Stimulated activated CD4-positive, alpha-beta T cell treated with anti-CD3 and anti-CD28 coated beads, Interleukin-15, amount 100 ng/mL, for 24 hours (primary cell): ENCODE measurements at places on chromosomes 16 and 17.
A peak's percentile ranks its signal among the peaks of the same experiment; 100 is the strongest.

DNA sequence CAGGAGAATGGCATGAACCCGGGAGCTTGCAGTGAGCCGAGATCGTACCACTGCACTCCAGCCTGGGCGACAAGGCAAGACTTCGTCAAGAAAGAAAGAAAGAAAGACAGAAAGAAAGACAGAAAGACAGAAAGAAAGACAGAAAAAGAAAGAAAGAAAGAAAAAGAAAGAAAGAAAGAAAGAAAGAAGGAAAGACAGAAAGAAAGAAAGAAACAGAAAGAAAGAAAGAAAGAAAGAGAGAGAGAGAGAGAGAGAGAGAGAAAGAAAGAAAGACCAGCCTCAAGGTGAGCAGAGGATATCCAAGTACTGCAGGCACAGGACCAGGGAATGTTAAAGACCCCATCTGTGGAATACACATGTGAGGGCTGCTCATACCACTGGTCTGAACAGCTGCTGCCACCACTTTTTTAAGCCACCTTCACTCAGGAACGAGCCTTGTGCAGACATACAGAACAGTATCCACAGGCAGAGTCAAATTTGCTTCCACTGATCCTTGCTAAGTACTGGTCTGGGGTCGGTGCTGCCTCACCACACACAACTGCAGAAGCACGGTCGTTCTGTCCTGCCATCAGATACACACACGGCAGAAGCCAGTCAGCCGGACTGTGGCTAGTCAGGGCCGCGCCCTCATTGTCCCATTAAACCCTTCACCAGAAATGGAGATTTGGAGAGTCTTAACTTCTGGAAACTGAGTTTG, 7.7 kb downstream of the RAB5C start:
- no peak for DNase-seq

GRCh38 chr17:64938925-64939474, 19.7 kb upstream of the LRRC37A3 start:
- DNase-seq: peak; percentile 66

DNA sequence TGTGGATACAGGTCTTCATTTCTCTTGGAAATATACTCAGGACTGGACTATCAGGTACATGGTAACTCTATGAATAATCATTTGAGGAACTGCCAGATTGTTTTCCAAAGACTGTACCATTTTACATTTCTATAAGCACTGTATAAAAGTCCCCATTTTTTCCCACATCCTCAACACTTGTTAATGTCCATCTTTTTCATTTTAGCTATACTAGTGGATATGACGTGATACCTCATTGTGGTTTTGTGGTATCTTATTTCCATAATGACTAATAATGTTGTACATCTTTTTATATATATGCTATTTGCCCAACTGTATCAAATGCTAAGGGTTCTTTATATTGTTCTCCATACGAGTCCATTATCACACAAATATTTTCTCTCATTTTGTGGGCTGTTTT, 22.9 kb downstream of the NUP88 start:
- no peak for DNase-seq

DNA sequence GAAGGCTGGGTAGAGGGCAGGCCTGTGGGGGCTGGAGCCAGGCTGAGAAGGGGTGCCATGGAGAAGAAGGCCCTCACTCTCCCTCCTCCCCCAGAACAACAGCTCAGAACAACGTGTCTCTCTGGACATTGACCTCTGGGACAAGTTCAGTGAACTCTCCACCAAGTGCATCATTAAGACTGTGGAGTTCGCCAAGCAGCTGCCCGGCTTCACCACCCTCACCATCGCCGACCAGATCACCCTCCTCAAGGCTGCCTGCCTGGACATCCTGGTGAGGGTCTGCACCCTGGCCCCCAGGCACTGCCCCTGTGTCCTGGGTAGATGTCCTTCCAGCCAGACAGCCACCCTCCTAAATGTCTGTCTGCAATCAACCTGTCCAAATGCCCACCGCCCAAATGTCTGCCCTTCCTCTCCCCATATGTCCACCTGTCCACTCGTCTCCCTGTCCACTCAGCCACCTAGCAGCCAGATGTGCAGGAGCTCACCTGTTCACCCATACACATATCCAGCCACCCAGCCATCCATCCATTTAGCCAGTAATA, 12.2 kb downstream of the GJD3 start:
- no peak for DNase-seq

- DNase-seq: peak; percentile 51
Measured at GRCh38 chr16:67995423-67995822, 3.9 kb downstream of the DPEP2 start.

GRCh38 chr17:74822335-74822938, 37.2 kb downstream of the GRIN2C start:
- DNase-seq: no peak

DNA sequence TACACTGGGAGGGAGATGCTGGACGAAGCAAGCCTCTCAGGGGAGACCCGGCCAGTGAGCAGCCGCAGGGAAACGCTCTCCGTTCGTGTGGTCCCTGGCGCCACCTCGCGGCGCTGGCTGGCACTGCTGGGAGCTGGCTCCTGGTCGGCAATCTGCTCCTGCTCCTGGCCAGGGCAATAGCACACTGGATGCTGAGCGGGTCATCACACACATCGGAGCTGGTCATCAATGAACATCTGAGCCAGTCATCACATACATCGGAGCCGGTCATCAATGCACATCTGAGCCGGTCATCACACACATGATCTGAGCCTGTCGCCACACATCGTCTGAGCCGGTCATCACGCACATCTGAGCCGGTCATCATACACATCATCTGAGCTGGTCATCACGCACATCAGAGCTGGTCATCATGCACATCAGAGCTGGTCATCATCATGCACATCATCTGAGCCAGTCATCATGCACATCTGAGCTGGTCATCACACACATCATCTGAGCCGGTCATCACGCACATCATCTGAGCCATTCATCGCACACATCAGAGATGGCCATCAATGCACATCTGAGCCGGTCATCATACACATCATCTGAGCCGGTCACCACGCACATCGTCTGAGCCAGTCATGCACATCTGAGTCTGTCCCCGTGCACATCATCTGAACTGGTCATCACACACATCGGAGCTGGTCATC, 217.3 kb downstream of the RBFOX3 start:
- peak; percentile 82 for DNase-seq

- no peak for DNase-seq
Measured at GRCh38 chr16:80718480-80719220, 85.7 kb downstream of the CDYL2 start.

DNA sequence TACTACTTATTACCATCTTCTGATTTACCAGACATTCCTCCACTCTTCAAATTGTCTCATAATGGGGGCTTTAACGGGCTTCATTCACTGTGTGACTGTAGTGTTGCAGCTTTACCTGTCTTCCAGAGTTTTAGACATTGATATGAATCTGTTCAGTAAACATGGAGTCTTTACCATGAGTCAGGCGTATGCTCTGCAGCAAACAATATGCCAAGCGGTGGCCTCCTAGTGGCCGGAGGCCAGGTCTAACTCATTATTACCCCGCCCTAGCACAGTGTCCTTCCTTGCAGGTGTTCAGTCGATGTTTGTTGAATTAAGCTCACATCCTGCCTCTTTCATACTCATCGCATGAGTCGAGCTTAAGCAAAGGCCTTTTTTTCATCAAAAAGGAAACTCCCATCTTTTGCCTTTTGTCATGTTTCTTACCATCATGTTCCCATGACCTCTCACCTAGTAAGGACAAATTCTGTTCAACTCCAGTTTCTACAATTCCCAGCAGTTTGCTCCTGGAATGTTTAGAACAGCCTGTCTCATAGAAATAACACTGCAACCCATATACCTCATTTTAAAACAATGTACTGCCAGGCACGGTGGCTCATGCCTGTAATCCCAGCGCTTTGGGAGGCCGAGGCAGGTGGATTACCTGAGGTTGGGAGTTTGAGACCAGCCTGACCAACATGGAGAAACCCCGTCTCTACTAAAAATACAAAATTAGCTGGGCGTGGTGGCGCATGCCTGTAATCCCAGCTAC, 39.4 kb downstream of the TUBD1 start:
- DNase-seq: peak; percentile 72

DNA sequence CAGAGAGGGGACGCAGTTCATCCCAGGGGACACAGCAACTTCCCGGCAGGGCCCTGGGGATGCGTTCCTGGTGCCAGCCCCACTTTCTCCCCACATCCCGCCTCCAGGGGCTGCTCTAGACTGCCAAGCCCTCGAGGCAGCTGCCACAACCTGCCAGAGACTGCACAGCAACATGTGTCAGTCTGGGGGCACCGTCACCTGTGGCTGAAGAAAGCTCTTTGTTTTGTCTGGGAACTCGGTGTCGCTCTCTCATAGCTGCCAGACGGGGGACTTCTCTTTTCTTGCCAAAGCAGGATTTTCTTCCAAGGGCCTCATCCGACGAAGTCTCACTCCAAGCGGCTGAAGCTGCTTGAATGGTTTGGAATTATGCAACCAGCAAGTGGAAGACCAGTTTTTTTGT, 43.7 kb downstream of the COTL1 start:
- DNase-seq: no peak

- no peak for DNase-seq
Measured at GRCh38 chr17:50598487-50598886, 36.2 kb upstream of the ABCC3 start.

DNA sequence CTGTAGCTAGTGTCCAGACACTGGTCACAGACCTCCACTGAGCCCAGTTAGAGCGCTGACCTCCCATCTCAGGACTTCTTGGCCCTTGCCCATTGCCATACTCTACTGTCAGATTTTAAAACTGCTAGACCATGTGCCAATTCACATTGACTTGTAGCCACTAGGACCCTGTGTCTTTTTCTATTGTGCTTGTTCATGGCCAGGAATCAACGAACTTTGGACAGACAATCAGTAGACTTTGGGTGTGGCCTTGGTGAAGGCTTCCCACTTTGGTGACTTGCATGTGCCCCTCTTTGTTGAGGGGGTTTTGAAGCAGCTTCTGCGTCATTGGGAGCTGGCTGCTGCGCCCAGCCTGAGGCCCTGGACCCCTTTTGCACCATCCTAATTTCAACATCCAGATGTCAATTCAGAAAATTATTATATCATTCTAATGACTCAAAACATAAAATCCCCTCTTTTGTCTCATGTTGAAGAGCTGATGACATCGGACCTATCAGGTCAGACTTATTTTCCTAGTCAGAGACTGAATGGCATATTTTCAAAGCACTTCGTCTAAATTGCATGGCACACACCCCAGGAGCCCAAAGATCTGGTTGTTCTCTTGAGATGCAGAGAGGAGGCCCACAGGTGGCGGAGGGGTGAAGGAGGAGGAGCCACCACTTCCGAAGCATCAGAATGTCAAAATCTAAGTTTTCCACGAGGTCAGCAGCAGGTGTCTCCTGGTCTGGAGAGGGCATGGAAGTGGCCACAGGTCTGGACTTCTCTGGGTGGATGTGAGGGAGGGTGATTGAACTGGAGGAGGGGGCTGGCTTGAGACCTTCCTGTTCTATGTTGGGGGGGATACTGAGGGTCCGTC, 93.4 kb upstream of the CBX4 start:
- DNase-seq: no peak

DNA sequence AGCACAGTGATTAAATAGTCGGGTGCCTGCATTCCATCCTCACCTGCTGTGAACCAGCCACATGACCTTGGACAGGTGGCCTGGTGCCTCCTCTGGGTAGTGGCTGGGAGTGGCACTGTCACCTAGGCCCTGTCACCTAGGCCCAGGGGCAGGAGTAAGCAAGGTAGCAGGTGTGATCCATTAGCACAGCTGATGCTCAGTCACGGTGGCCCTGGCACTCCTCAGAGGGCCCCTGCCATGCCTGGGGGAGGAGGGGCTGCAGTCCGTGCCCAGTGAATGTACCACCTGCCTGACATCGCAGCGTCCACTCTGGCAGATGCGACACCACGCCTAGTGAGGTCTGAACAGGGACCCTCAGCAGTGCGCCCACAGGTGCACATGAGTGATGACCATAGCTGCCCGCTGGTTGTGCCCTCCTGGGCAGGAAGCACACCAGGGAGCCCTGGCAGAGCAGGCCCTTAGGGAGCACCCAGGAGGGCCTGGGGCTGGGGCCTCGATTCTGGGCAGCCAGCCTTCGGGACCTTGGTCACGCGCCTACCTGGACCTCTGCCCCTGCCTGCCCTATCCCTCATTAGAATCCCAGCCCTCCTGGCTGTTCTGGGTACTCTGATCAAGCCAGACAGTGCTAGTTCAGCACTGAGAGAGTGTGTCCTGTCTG, 33.1 kb upstream of the CRISPLD2 start:
- DNase-seq: no peak

GRCh38 chr17:72421128-72422092, 300.6 kb downstream of the SOX9 start:
- peak; percentile 61 for DNase-seq

DNA sequence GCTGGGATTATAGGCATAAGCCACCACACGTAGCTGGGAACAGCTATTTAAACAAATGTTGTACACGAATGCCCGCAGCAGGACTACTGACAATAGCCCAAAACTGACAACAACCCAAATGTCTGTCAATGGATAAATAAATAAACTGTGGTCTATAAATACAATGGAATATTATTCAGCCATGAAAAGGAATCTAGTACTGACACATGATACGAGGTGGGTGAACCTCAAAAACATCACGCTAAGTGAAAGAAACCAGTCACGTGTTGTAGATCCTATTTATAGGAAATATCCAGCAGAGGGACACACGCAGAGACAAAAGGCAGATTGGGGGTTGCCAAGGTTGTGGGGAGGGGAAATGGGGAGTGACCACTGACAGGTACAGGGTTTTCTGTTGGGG, 390.0 kb upstream of the TNRC6C start:
- no peak for DNase-seq

GRCh38 chr16:67425061-67425460, 5.9 kb upstream of the HSD11B2 start:
- no peak for DNase-seq

- DNase-seq: no peak
Measured at GRCh38 chr16:52708476-52708875, 161.5 kb upstream of the TOX3 start.

- DNase-seq: peak; percentile 6
Measured at GRCh38 chr16:5032748-5033167, 977 bp downstream of the NAGPA start.

DNA sequence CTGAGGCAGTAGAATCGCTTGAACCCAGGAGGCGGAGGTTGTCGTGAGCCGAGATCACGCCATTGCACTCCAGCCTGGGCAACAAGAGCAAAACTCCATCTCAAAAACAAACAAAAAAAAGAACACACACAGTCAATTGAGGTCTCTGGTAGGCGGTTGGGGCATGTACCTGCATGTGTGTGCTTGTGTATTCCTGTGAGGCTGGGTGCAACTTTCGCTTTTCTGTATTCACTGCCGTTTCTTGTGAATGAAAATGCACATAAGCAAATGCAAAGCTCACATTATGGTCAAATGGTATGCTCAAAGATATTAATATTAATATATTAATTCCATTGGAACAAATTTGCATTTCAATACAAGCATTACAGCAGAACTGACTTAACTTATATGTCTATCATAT, 20.9 kb downstream of the HS3ST3A1 start:
- DNase-seq: no peak

DNA sequence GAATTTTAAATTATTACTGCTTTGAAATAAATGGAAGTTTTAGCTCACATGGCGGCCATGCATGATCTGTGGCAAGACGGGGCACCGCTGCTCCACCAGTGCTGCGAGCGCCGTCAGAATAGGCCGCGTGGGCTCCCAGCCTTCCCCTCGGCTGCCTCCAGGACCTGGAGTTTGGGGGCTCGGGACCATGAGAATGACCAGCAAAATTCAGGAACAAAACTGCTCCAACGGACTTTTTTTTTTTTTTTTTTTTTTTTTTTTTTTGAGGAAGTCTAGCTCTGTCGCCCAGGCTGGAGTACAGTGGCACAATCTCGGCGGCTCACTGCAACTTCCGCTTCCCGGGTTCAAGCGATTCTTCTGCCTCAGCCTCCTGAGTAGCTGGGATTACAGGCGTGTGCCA, 38.3 kb upstream of the AKAP1 start:
- no peak for DNase-seq

GRCh38 chr17:81406117-81406953, 11.1 kb downstream of the BAHCC1 start:
- no peak for DNase-seq

- DNase-seq: peak; percentile 81
Measured at GRCh38 chr17:32253117-32253611, 12.5 kb upstream of the RHBDL3 start.
